Hepatocyte (in vitro differentiated cells): ENCODE measurements at places on chromosomes 5 and 9.

GRCh38 chr5:40367255-40367654 is 312.5 kb upstream of the PTGER4 start:
- no peaks in the 10 kb centered on the region for H3K36me3 ChIP-seq
- no peak overlapping the region for H3K27ac ChIP-seq
- DNase-seq, result no peak
- H3K27me3 ChIP-seq, result no peaks in the 10 kb centered on the region
- no peak overlapping the region for H3K4me3 ChIP-seq

DNA sequence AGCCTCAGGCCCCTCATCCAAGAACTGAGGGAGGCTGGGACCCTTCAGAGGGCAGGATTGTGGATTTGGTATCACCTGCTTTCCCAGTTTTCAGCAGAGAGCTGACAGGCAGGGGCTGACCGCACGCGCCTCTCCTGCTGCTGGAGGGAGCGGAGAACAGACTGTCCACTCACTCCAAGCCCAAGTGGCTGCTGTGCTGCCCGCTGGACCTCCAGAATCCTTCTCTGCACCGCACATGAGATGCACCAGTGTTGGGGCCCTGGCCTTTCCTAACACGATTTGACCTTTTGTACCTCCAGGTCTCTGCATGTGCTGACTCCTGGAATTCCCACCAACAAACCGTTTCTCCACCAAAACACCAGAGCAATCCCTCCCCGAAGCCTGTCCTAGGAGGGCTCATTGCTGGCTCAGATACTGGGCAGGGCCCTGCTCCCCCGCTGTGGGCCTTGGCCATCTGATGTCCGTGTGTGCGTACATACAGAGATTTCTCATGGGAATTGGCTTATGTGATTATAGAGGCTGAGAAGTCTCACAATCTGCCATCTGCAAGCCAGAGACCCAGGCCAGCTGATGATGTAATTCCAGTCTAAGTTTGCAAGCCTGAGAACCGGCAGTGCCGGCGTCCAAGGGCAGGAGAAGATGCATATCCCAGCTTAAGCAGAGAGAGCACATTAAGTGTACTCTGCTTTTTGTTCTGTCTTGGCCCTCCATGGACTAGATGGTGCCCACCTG is 141.7 kb downstream of the GADD45G start:
- no peak overlapping the region for H3K4me3 ChIP-seq
- DNase-seq, result peak; percentile 69
- peak overlapping the region; percentile 76 for H3K27ac ChIP-seq

DNA sequence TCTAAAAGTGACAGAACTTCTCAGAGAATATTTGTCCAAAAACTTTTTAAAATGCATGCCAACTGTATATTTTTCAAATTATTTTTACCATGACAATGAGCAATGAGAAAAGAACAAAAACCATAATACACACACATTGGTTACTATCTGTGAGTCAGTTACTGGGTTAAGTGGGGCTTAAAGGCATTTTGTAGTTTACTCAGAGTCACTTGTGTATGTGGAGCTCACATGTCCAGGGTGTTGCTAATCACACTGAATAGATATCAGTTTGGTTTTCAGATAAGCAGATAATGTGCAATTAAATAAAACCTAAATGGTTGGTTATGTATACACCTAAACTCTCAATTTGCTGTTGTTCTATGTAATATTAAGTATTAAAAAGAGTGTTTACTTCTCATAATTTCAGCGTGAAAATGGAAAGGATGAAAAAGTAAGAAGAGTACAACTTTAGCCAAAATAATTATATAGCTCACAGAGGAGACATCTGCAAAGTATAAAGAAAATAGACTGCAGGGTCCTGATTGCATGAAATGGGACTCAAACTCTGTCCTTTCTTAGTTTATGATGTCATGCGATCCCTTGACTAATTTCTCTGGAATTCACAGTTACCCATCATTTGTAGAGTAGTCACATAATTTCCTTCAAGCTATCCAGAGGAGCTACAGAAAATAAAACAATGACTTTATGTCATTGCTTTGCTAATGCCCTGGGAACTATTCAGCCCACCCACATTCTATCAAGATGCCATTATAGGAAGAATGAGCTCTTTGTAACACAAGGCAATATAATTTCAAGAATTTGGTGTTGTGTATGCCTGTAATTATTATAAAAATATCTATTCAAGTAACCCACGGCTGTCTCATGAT is 388.0 kb upstream of the ZNF608 start:
- H3K4me1 ChIP-seq, result peaks cover 5% of the 10 kb centered on the region
- no peak overlapping the region for H3K4me3 ChIP-seq
- H3K27ac ChIP-seq, result peak overlapping the region; percentile 38
- no peaks in the 10 kb centered on the region for H3K27me3 ChIP-seq
- H3K36me3 ChIP-seq, result no peaks in the 10 kb centered on the region
- DNase-seq, result no peak

- H3K4me1 ChIP-seq, result no peaks in the 10 kb centered on the region
- DNase-seq, result no peak
- no peak overlapping the region for H3K27ac ChIP-seq
- H3K36me3 ChIP-seq, result no peaks in the 10 kb centered on the region
- no peaks in the 10 kb centered on the region for H3K27me3 ChIP-seq
- no peak overlapping the region for H3K4me3 ChIP-seq
Observed at GRCh38 chr5:93145767-93146166, 435.3 kb downstream of the NR2F1-AS1 start.

- no peaks in the 10 kb centered on the region for H3K4me1 ChIP-seq
- no peak overlapping the region for H3K27ac ChIP-seq
- no peak for DNase-seq
- no peaks in the 10 kb centered on the region for H3K27me3 ChIP-seq
Observed at GRCh38 chr5:143258559-143259253, 144.8 kb downstream of the NR3C1 start.

- H3K4me1 ChIP-seq, result no peaks in the 10 kb centered on the region
- no peak for DNase-seq
- H3K27me3 ChIP-seq, result peaks cover 71% of the 10 kb centered on the region
- H3K27ac ChIP-seq, result no peak overlapping the region
- no peak overlapping the region for H3K4me3 ChIP-seq
- H3K36me3 ChIP-seq, result no peaks in the 10 kb centered on the region
Observed at GRCh38 chr5:96431376-96432187, 1.5 kb downstream of the PCSK1 start.

- H3K4me1 ChIP-seq, result peaks cover 4% of the 10 kb centered on the region
- DNase-seq, result peak; percentile 54
- H3K36me3 ChIP-seq, result no peaks in the 10 kb centered on the region
- no peaks in the 10 kb centered on the region for H3K27me3 ChIP-seq
Observed at GRCh38 chr5:78008356-78008967, 232.3 kb upstream of the TBCA start.
